Activated CD4-positive, alpha-beta memory T cell treated with anti-CD3 and anti-CD28 coated beads, Interleukin-2, amount 10 ng/mL, durations not matched to agents 7 days and 5 days (primary cell): ENCODE measurements at places on chromosomes 11 and 22. TPM values are rescaled to one million over a fixed set of nuclear protein-coding genes. Genes with fewer than 3 reads are reported as not detected.

DNA sequence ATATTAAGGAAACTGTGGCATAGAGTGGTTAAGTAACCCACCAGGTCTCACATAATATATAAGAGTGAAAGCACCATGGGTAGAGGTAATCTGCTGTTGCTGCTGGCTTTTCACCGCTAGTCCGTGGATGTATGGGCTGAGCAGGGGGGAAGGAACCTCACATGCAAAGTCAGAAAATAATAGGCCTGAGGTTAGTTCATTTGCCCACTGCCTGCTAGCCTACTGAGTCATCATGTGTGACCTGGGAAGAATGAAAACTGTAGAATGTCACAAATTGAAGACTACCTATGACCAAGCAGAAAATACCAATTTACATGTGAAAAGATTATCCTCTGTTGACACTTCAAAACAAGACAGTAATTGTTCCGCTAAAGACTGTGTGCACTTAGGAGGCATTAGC is 560.1 kb upstream of the FAT3 start:
- H3K27ac ChIP-seq = no peak overlapping the region
- H3K36me3 ChIP-seq = no peaks in the 10 kb centered on the region
- no peaks in the 10 kb centered on the region for H3K4me1 ChIP-seq
- no peak overlapping the region for H3K4me3 ChIP-seq
- no peaks in the 10 kb centered on the region for H3K27me3 ChIP-seq

Gene MOGAT2
- not detected for total RNA-seq

DNA sequence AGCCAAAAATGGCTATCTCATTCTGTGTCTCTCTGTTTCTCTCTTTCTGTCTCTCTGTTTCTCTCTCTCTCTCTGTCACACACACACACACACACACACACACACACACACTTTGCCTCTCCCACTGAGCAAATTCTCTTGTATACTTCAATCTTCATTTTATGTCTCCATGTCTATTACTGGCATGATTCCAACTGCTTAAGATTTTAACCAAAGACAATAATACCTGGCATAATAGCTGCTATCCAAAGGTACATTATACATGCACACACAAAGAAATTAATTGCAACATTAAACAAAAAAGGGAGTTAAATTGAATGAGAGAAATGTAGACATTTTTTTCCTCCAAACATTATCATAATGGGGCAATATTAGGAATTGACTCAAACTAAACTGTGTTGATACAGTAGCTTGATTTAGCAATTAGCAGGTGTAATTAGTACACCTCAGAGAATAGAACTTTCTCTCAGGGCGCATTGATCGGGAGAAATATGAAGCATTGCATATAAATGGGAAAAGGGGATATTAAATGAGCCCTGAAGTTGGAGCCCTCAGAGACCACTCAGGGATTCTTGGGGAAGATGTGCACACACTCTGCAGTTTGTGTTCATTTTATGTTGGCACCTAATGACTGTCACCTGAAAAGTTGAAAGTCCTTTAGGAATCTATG is 17.4 kb upstream of the SLC1A2 start:
- no peaks in the 10 kb centered on the region for H3K36me3 ChIP-seq
- H3K4me1 ChIP-seq = no peaks in the 10 kb centered on the region
- H3K4me3 ChIP-seq = no peak overlapping the region

Gene ABTB2
- 2.3 TPM for total RNA-seq

- H3K27me3 ChIP-seq = no peaks in the 10 kb centered on the region
- H3K4me1 ChIP-seq = no peaks in the 10 kb centered on the region
- DNase-seq = no peak
- H3K27ac ChIP-seq = no peak overlapping the region
- H3K36me3 ChIP-seq = no peaks in the 10 kb centered on the region
- no peak overlapping the region for H3K4me3 ChIP-seq
Observed at GRCh38 chr11:1447845-1448825, 38.4 kb downstream of the MOB2 start.

DNA sequence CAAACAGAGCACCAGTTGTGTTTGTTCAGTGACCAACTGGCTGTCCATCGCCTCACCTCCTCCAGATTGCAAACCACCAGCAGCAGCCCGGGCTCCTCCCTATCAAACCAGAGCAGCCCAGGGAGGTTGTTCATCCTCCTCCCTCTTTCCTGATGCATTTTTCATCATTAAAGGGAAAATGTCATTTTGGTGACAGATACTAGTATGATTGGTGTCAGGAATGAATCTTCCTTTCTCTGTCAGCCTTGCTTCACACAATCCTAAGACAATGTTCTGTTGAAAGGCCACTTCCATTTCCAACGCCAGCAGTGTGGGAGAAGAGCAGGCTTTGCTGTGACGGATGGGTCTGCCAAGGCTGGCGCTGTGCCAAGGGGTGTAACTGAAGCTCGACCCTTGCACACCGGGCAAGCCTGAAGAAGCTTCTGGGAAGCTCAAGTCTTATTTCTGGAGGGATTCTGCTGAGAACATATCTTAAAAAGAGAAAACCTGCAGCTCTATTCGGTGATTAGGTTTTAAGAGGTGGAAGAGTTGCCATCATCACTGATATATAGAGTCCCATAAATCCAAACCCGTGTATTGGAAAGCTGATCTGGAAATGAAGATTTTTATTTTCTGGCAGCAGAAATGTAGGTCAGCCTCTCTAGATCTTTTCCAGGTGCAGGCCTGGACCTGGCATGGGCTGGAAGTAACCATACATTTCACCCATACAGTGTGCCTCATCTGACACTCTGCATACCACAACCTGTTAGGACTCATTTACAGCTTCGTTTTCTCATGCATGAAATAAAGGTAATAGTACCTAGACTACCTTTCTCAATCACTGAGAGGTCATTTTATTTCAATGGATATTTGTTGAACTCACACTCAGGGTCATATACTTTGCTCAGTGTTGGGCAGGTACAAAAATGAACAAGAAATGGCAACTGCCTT is 524.5 kb downstream of the NTM start:
- H3K4me1 ChIP-seq = no peaks in the 10 kb centered on the region

GRCh38 chr11:92285776-92286175 is 61.2 kb downstream of the FAT3 start:
- H3K27ac ChIP-seq = no peak overlapping the region
- no peak overlapping the region for H3K4me3 ChIP-seq
- DNase-seq = no peak
- no peaks in the 10 kb centered on the region for H3K27me3 ChIP-seq
- H3K4me1 ChIP-seq = no peaks in the 10 kb centered on the region

Gene MAP4K2
- total RNA-seq = 95.6 TPM
